ENCODE measurements at places on chromosomes 13 and 19.

GRCh38 chr13:24052547-24053518, 107.7 kb upstream of the SPATA13 start:
- DNase-seq: no peak

DNA sequence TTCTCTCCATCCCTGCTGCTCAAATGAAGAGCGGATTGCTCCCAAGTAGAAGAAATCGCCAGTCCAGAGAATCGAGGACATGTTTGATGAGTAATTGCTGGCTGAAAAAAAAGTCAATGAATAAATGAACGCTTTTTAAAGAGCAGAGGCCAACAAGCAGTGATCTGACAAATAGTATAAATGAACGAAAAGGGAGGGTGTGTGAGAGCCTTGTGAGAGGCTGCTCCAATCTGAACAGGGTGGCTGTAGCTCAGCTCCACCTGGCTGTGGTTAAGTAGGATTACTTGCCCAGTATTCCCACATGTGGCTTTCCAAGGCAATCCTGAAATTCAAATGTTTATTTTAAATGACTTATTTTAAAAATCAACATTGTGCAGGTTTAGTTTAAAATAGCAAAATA, 117.1 kb downstream of the TSHZ3 start:
- no peak for DNase-seq

DNA sequence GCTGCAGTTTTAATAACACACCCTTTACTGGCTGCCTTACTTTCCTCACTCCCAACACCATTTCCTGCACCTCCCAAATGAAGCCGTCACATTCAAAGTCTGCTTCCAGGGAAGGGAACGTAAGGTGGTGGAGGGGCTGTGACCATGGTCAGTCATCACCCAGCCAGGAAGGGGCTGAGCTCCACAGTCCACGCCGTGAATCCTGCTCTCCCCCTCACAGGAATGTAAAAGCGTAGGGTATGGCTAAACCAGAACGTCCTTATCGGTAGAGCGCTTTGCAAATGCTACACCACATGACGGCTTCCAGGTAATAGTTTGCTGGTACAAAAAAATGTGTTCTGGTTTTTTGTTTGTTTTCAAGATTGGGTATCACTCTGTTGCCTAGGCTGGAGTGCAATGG, 7.0 kb downstream of the NUMBL start:
- DNase-seq: no peak

- DNase-seq: no peak
These were observed 55.4 kb upstream of the UBL3 start for GRCh38 chr13:29905845-29906244.

DNA sequence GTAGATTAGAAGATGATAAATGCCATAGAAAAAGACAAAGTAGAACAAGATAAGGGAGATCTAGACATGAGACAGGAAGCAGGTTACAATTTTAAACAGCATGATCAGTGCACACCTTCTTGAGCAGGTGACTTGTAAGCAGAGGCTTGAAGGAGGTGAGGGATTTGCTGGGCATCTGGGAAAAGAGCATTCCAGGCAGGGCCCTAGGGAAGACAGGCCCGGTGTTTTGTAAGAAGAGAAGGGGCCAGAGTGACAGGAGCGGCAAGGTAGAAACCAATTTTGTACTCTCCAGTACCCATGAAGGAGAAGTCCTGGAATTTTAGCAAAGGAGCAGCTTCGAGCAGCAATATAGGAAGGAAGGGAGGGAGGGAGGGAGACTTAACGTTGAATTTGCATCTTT, 296.5 kb downstream of the MZT1 start:
- no peak for DNase-seq

- DNase-seq: no peak
These were observed 144.6 kb upstream of the UBL3 start for GRCh38 chr13:29994911-29995595.

DNA sequence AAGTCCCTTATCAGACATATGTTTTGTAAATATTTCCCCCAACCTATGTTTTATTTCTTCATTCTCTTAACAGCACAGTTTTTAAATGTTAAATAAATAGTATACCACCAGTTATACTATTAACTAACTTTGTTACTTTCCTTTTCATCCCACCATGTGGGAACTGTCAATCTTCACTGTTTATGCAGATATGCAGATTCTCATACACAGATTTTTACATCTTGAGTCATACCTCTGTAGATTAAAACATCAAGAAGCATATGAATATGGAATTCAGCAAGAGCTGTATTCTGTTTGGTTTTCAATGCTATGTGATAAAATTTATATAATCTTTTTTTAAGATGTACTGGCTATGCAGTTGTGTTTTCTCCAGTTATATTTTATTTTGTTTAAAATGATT, 566.3 kb downstream of the LIG4 start:
- no peak for DNase-seq

- peak; percentile 69 for DNase-seq
These were observed 12.0 kb downstream of the WDR88 start for GRCh38 chr19:33143897-33144405.

- no peak for DNase-seq
These were observed 39.5 kb downstream of the RASL11A start for GRCh38 chr13:27309967-27310598.

- no peak for DNase-seq
These were observed 295.4 kb upstream of the MAB21L1 start for GRCh38 chr13:35771898-35772297.

- peak; percentile 51 for DNase-seq
These were observed 20.7 kb downstream of the SH3GL1 start for GRCh38 chr19:4379383-4380253.

- no peak for DNase-seq
These were observed 2.4 kb downstream of the SMG9 start for GRCh38 chr19:43752287-43752875.

- DNase-seq: no peak
These were observed 3.8 kb downstream of the BCL2L12 start for GRCh38 chr19:49669516-49669915.

DNA sequence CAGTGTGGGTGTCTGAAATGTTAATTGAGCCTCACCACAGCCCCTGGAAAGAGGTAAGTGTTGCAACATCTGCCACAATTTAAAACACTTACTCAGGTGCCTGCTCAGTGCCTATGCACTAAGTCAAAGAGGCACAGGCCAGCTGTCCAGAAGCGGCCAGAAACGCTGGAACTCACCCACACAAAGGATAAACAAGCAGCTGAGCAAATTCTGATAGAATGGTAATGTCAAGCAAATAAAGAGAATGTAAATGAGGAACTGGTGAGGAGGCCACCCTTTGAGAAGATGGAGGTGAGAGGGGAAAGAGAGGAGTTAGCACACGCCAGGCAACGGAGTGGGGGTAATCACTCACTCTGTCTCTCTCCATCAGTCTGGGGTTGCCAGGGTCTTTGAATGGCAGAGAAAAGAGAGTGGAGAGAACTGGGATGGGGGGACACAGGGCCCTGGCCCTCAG, 67.7 kb upstream of the SERP2 start:
- DNase-seq: no peak

GRCh38 chr13:79267560-79267959, 138.5 kb downstream of the RBM26 start:
- no peak for DNase-seq

GRCh38 chr13:30134578-30134977, 172.8 kb downstream of the KATNAL1 start:
- DNase-seq: no peak

DNA sequence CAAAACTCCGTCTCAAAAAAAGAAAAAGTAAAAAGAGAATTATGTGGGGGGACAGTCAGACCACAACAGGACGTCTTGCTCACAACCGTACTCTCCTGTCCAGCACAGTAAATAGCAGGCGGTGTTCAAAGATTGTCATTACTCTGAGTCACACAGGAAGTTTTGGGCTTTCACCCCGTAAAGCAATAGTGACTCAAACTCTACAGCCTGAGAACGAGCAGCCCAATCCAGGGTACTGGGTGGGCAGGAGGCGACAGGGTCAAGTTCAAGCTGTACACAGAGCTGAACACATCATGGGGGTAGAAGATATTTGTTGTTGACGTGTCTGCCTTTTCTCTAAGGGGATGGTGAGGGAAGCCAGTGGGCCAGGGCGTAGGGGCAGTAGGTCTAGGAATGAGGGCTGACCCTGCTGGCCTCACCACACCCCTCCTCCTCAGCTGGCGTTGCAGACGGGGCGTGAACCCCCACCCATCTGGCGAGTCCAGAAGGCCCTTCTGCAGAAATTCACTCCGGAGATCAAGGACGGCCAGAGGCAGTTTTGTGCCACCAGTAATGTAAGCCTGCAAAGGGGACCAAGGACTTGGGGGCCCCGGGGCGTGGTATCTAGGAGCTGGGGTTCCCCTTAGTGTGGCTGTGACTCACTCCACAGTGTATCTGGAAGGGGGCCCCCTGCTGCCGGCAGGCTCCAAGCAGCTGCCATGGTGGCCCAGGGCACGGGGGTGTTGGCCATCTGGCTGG, 23.3 kb downstream of the PRR12 start:
- no peak for DNase-seq

DNA sequence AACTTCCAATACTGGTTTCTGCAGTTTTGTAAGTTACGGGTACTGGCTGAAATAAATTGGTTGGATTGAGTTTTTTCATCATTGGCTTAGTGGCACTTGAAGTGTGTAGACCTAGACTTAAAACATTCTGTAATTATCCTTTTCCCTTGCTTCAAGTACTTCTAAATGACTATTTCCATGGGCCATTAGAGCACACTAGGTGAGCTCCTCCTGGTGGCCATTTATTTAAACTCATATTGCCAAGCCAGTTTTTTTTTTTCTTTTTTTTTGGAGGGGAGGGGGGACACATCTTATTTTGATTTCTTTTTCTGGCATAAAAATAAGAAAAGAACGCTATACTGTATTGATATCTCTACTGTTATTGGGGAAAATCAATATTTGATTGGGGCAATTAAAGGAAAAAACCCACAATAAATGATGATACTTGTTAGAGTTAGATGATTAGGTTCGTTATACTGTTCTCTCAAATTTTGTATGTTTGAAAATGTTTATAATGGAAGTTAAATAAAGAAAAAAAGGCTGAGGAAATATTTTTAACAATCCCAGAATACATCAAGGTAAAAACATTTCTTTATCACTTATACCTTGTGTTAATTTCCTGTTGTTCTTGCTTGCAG, 82.9 kb downstream of the PDS5B start:
- no peak for DNase-seq

GRCh38 chr19:35506011-35506410, 7.4 kb downstream of the DMKN start:
- DNase-seq: no peak

DNA sequence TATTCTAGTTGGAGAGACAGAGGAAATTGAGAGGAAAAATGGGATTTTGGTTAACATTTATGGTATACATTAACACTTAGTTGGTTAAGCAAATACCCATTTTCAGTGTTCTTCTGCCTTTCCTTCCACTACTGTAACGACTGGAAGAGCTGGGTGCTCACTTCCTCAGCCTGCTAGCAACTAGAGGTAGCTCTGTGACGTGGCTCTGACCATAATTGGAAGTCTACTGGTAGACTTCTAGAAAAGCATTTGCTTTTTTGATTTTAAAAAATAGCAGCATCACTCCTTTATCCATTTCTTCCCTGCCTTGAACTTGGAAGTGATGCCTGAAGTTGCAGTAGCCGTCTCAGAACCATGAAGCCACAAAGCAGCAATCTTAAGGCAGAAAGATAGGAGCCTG, 15.9 kb downstream of the NHLRC3 start:
- no peak for DNase-seq

DNA sequence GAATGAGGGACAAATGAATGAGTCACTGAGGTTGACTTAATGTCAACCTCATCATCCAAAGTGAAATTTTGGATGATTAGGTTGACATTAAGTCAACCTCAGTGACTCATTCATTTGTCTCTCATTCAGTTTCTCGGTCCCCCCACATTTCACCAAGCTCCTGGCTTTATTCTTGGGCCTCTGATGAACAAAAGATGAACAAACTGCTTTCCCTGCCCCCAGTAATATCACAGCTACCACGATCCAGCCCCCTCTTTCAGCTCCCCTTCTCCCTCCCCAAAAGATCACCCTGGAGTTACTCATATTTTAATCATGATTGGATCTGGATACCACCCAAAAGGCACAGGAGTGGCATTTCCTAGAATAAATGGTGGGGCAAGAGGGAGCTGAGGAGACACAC, 10.8 kb downstream of the CEACAM18 start:
- peak; percentile 24 for DNase-seq

GRCh38 chr19:30924670-30925069, 424.6 kb downstream of the TSHZ3 start:
- no peak for DNase-seq

- no peak for DNase-seq
These were observed 75.3 kb upstream of the SCEL start for GRCh38 chr13:77460195-77460594.

DNA sequence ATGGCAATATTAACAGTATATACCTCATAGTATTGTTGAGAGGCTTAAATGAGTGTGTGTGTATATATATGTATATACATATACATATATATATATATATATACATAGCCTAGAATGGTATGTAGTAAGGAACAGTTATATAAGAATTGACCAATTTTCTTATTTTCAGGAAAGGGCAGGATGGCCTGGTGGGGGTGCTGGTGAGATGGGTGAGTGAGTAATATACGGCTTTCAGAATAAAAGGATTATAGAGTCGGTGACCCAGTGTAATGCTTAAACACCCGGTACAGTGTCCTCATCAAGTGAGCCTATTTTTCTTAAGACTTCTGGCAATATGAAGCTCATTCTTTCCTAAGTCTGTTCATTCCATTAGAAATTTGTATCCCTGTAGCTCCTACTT, 11.7 kb upstream of the FAM216B start:
- no peak for DNase-seq

DNA sequence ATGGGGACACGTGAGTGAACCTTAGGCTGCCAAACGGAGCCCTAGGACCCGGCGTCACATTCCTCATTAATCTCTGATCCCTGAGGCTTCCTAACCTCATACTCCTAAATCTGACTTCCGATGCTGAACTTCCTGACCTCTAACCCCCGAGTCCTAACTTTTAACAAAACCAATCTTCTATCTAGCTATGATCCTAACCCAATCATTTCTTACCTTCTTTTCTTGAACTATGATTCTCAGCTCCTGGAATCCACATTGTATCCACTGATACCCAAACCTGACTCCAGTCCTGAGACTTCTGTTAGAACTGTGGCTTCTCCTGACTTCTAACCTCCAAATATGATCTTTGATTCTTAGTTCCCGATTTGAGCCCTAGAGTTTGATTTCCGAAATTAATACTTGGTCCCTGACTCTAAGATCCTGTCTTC, 447 bp downstream of the NFKBIB start:
- no peak for DNase-seq

Data from stimulated activated CD4-positive, alpha-beta T cell treated with anti-CD3 and anti-CD28 coated beads, Interleukin-2, amount 100 ng/mL, for 24 hours (primary cell).